Endodermal cell (in vitro differentiated cells): ENCODE measurements at places on chromosomes 7 and 10. TPM values are rescaled to one million over a fixed set of nuclear protein-coding genes. Genes with fewer than 3 reads are reported as not detected.

TACR2 gene
- total RNA-seq = 0.21 TPM in 1 of 3 replicates, not detected in the others

SEMA3A gene
- total RNA-seq = 37.9 to 65.0 TPM (median 43.5 TPM) in 3 replicates

AGMO gene
- 1.9 and 2.2 TPM in 2 replicates for total RNA-seq

TMEM213 gene
- total RNA-seq = not detected in 3 replicates

GRCh38 chr7:118324790-118325449 is 100.4 kb downstream of the ANKRD7 start:
- peak; percentile 67 for DNase-seq

DNA sequence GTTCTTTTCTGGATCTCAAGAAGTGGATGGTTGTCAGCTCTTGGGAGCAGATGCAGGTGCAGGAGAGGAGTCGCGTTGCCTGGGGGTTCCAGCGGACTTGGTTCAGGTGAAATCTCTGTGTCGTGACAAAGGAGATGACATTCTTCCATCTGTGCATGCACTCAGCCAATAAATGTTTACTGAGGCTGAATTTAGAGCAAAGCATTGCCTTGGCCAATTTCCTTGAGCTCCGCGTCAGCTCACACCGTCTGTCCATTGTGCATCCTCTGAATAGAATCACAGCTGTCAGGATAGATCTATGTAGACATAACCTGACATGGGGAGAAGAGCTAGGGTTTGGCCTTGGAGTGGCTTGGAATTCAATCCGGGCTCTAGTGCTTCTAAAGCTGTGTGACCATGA is 343.7 kb downstream of the GLRX3 start:
- no peak for DNase-seq

- DNase-seq = no peak
Measured at GRCh38 chr10:23432166-23432565, 6.7 kb upstream of the OTUD1 start.
